ENCODE measurements at places on chromosomes 6 and 20.

DNA sequence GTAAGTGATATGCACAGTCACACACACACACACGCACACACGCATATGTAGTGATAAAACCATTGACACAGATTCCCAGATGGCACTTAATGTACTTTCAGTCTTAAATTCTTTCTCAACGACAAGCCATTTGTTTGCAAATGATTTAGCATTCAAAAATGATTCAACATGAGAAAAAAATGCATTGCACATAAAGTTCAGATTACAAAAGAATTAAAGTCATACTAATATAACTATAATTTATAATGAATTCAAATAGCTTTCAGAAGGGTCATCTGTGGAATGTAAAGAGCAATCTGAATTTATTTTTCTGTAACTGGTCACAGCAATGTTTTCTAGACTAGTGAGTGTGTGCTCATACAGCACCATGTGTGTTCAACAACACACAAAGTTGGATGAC lies 521.6 kb upstream of the ZNF337 start:
- DNase-seq: no peak

DNA sequence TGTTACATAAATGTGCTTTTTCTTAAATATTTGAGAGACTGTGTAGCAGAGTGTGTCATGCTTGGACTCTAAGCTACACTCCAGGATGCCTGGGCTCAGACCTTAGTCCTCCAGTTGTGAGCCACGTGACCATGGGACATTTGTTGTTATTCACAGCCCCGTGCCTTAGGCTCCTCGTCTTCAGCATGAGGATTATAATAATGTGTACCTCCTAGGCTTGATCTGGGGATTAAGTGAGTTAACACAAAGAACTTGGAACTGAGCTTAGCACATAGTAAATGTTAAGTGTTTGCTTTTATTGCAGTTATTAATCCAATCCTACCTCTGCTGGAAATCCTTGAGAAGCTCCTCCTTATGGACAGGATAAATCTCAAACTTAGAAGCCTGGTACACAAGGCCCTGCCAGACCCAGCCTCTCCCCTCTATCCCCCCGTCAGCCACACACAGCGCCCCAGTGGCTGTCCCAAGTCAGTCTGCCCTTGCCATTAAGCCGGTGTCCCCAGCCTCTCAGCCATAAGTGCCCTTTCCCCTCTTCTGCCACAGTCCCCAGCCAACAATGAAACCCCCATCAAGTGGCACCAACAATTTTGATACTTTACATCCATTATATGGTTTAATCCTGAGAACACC lies 177.5 kb downstream of the TMEM242 start:
- no peak for DNase-seq

DNA sequence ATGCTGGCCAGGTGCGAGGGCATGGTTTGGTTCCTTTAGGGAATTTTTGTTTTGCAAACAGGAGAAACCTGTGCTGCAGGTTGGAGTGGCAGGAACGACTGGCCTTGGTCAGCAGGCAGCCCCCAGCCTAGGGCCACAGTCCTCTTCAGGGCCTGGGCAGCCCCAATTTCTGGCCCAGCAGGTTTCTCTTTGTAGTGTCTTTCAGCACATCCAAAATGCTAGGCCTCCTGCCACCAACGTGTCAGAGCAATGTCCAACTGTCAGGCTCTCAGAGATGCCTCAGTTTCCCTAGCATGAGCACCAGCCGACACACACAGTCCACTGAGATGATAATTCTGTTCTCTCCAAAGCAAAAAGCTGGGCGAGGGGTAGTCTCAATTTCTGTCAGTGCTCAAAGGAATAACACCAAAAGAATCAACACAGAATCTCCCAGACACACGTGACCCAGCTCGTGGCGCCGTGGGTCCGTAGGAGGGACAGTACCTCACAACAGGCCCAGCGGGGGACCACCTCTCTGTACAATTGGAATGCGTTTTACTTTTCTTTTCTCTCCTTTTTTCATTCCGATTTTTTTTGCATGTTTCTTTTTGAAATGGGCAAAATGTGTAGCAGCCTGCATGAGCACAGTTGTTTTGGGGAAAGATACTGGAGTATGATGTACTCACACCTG lies 125.9 kb downstream of the TAF4 start:
- no peak for DNase-seq

DNA sequence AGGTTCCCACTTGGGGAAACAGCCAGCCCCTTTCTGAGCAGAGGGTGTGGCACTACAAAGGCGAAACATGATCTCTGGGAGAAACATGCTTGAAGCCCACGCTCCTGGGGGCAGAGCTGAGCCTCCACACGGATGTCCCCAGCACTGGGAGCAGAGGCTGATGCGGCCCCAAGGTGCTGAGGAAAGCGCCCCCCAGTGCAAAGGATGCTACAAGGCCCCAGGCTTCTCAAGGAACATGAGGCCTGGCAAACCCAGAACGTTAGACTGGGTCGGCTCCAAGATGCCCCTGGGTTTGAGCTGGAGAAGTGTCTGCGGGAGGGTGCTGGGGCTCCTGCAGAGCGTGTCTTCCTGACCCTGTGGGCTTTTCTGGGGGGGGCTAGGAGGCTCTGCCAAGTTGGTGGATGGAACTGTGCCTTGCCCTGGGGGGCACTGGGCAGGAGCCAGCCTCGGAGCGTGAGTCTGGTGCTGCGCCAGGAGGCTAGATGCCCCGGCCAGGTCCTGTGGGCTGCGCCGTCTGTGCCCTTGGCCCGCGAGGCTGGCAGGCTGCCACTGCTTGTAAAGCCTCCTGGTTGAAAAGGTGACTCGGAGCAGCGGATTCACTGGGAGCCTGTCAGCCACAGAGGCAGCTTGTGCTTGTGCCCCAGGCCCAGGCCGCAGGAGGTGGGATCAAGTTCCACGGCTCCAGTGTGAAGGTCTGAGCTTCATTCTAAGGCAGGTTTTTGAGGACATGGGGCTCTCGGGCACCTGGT lies 8.1 kb downstream of the SYNJ2 start:
- no peak for DNase-seq

- DNase-seq: no peak
These were observed 61.4 kb downstream of the NPEPL1 start for GRCh38 chr20:58753922-58754551.

- DNase-seq: no peak
These were observed 25.5 kb upstream of the MANEA start for GRCh38 chr6:95551678-95552324.

- no peak for DNase-seq
These were observed 147.1 kb upstream of the SMLR1 start for GRCh38 chr6:130680116-130680515.

- no peak for DNase-seq
These were observed 52.2 kb downstream of the CDC40 start for GRCh38 chr6:110232450-110232849.

DNA sequence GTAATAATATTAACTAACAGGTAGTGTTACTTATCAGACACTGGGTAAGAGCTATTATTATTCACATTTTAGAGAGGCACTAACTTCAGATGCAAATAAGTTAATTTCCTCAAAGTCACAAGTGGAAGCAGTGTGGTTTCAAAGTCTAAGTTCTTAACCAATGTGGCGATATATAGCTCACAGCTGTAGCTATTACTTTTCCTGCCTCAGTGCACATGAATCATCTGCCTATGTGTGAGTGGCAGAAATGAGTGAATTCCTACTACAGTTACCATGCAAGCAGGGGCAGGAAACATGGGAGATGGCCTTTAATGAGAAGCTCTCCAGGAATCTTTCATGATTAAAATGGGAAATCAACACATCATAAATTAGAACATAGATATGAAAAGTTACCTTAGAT lies 126.2 kb upstream of the EYA4 start:
- no peak for DNase-seq

GRCh38 chr20:39395478-39396291 lies 433.5 kb downstream of the DHX35 start:
- DNase-seq: no peak
